ENCODE measurements at places on chromosomes 2 and 18. TPM values are rescaled to one million over a fixed set of nuclear protein-coding genes. Genes with fewer than 3 reads are reported as not detected.
A peak's percentile ranks its signal among the peaks of the same experiment; 100 is the strongest.

The OR6B2 gene
- not detected for total RNA-seq

The APCDD1 gene
- total RNA-seq: not detected

The DSG2 gene
- 30.0 TPM for total RNA-seq

The UBE2F gene
- 77.4 TPM for total RNA-seq

The STARD6 gene
- total RNA-seq: not detected

The SIGLEC15 gene
- 9.1 TPM for total RNA-seq

The GPR45 gene
- not detected for total RNA-seq

GRCh38 chr18:22332590-22332989 lies 85.1 kb downstream of the CTAGE1 start:
- DNase-seq: peak; percentile 50

DNA sequence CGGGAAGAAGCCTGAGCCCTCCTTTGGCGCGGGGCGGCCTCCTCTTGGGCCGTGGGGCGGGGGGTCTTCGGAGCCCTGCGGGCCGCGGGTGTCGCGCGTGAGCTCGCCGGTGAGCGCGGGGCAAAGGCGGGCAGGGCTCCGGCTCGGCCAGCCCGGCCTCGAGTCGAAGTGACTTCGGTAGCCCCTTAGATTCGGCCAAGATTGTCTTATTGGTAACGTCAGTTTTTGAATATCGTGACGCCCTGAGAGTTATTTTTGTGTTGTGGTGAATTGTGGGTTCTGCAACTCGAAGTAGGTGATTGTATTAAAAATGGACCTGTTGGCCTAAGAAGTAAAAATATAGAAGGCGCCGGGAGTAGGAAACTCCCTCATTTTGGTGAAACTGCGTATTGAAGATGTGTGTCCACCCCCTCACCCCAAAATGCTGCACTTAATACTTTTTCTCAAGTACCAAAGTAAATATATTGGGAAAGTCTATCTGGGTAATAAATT lies 669 bp downstream of the MARCHF7 start:
- DNase-seq: no peak

The CHN1 gene
- 10.2 TPM for total RNA-seq

GRCh38 chr18:457521-458412 lies 42.7 kb downstream of the COLEC12 start:
- DNase-seq: no peak

GRCh38 chr18:25443776-25444175 lies 91.8 kb upstream of the ZNF521 start:
- DNase-seq: no peak

DNA sequence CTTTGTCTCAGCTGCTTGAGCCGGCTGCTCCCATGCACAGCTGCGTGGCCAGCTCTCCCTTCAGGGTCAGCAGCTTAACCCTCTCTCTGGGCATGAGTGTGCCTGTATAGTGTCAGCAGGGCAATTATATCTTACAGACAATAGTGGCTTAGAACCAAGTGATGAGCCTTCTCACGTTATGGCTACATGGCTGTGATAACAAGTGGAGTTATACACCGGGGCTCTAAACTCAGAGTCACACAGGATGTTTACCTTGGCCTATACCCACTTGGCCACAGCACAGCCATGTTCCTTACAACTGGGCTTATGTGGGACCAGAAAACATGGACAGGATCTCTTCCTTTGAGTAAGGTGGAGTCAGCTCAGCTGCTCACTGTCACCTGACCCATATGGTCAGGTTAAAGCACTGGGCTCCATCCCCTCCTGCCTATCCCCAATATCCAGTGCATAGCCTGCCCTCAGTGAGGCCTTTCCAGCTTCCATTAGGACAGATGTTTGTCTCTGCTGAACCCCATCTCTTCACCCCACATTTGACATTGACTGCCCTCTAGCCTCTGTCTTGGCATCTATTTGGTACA lies 294.2 kb upstream of the NCKAP5 start:
- DNase-seq: peak; percentile 54

The NOL4 gene
- not detected for total RNA-seq

- no peak for DNase-seq
Measured at GRCh38 chr2:17573804-17574175, 33.3 kb downstream of the VSNL1 start.

The SLC66A3 gene
- 10.8 TPM for total RNA-seq

Data from HT1080 (cell line).